ENCODE measurements at places on chromosomes 16 and 17.

GRCh38 chr16:17027488-17028129 is 443.2 kb downstream of the XYLT1 start:
- no peak for DNase-seq

DNA sequence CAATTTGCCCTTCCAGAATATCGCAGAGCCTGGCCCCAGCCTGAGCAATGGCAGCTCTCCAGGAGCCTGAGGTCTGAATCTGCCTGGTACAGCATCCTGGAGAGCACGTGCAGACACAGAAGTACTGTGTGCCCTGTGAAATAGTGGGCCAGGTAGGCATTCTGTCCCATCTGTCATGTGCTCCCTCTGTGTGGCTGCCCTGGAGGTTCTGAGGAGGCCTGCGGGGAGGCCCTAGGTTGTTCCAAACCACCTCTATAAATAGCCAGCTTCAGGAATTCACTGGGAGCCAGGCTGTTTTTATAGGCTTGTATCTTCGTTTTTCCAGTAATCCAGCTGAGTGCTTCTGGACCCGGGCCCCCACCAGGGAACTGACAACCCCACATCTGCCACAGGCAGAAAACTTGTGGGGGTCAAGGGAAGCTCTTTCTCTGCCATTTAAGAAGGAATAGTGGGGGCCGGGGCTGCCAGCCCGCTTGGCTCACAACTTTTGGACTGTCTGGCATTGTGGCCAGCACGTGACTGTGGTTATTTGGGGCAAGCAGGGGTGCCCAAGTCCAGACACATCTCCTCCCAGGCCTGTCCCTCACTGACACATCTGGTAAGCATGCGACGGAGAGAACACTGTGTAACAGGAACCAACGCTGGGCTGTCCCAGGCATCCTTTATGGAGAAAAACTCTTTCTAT is 356.3 kb upstream of the TNRC6C start:
- no peak for DNase-seq

GRCh38 chr17:73151916-73152632 is 12.7 kb upstream of the SSTR2 start:
- no peak for DNase-seq

DNA sequence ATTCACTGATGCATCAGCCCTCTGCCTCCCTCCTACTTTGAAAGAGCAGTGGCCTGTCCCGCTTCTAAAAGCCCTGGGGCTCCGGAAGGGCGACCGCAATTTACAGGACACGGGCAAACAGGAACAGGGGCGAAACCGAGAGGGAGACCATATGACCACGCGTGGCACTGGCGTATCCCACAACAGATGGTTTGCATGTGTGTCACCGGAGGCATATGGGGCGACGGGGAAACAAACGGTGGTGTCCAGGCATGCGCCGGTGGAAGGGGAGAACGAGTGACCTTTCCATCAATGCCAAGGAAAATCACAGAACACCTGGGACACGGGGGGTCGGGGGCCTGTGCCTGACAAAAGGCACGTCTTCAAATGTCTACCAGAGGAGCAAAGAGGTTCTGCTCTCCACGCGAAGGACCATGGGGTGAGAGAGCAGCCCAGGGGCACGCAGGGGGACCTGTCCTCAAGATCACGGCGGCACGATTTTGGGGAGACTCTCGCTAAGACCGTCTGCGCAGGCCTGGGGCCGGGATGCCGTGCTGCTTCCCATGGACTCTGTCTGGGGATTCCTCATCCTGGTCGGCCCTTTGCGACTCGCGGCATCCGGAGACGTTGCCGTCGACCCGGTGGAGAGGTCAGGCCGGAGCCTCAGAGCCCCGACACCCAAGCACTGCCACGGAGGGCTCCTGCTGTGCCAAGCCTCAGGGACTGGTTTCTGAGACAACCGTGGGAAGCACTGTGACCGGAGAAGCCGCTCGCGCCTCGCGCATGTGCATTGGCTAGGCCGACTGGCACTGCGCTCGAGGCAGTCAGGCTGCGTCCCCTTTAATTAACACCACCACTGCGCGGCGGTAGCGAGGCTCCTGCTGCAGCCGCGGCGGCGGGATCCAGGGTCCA is 12.8 kb upstream of the KCNJ18 start:
- no peak for DNase-seq

- peak; percentile 93 for DNase-seq
Measured at GRCh38 chr17:3639981-3640596, 3.5 kb downstream of the CTNS start.

GRCh38 chr16:24036614-24037013 is 200.8 kb downstream of the PRKCB start:
- peak; percentile 58 for DNase-seq

GRCh38 chr17:49707246-49707607 is 537 bp downstream of the SLC35B1 start:
- DNase-seq = peak; percentile 32

- DNase-seq = no peak
Measured at GRCh38 chr17:57567251-57567650, 177.8 kb downstream of the CCDC182 start.

DNA sequence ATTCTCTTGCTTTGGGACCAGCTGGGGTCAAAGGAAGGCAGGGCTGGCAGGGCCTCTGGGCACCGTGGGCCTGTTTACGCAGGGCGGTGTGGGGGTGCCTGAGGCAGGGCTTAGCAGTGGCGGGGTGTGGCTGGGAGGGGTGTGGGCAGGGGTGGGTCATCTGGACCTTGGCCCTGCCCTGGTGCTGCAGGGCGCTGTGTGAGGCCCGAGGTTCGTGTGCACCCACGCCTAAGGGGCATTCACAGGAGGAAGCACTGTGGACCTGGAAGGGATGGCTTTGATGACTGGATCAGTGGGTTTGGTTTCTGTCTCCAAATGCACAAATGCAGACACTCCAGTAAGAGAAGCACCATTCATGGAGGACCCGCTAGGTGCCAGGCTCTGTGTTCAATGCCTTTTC is 37.3 kb downstream of the BCO1 start:
- DNase-seq = no peak

- peak; percentile 77 for DNase-seq
Measured at GRCh38 chr17:58153046-58153445, 4.9 kb downstream of the OR4D1 start.

GRCh38 chr16:86011532-86011931 is 112.6 kb downstream of the IRF8 start:
- DNase-seq = no peak

- no peak for DNase-seq
Measured at GRCh38 chr16:18948372-18949020, 22.3 kb upstream of the SMG1 start.

DNA sequence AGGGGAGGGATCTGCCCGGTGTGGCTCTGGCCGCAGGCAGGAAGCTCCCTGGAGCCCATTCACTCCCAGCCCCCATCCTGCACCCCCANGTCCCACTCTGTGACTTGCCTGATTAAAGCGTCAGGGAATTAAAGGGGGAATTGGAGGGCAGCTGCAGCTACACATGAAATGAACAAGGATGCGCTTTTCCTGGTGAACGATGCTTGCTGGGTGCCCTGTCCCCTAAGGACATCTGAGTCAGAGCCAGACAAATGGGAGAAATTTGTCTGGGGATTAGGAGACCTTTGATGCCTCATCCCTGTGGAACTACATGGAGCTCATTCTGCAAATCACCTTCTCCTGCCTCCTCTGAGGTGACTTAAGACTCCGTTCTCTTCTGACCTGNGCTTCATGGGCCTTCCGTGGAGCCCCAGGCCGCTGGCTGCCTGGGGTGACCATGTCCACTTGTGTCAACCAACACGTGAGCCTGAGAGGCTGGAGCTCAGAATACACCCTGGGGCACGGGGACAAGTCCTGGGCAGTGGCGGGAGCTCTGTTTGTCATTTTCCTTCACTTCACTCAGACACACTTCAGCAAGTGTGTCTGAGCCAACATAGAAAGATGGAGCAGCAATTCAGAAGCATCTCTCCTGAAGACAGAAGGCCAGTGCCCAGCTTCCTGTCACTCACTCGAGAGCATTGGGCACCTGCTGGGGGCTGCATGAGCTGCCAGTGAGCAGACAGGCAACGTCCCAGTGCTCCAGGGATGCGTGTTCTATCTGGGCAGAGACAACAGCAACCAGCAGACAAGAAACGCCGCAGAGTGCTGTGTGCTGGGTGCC is 54.1 kb downstream of the METRNL start:
- no peak for DNase-seq

- DNase-seq = peak; percentile 36
Measured at GRCh38 chr16:31253642-31254045, 6.1 kb upstream of the ITGAM start.

GRCh38 chr16:732332-732731 is 5.4 kb downstream of the HAGHL start:
- DNase-seq = no peak

DNA sequence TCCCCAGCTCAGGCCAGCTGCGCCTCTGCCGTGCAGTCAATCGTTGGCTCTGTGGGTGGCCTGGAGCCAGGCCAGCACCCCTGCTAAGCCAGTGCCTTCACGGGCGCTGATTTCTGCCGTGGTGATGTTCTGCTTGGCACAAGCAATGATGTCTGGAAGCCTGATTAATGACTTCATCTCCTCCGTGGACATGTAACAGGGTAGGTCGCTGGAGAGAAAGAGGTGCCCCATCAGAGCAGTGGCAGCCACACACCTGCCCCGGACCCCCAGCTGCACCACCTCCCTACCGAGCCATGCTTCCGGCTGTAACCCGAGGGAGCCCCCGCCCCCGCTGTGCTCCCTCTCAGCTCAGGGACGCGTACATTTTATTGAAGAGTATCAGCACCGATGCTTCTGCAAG is 1.9 kb downstream of the ARL16 start:
- no peak for DNase-seq

DNA sequence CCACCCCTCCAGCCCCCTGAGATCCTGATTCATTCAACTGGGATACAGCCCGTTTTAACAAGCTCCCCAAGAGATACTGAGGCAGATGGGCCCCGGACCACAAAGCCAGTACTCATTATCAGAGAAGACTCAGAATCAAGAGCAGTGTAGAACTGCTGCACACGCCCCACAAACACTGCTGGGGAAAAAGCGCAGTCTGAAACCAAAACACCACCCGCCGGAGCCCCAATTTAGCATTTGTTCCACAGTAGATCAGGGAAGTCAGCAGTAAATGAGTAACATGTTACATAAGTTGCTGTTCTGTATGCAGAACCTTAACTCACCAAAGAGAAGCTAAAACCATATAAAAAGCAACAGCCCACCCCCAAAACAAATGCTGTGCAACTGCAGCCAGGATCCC is 123.6 kb downstream of the CDYL2 start:
- no peak for DNase-seq

DNA sequence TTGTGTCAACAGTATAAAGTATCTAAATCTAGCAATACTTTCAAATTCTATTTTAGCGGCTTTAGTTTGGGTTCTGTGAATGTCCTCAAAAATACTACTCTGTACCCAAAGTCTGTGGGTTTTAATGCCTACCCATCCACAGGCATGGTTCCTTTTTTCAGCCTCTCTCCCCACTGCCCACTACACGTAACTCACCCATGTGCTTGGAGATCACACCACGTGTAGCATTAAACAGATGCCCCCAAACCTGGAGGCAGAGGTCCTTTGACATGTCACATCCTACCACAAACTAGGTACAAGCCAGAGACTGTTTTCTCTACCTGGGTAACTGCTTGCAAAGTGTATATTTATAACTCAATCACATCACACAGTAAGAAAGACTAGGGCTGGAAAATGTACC is 5.4 kb downstream of the DYNC1LI2 start:
- DNase-seq = no peak

- DNase-seq = peak; percentile 83
Measured at GRCh38 chr16:27179500-27180072, 23.7 kb upstream of the KDM8 start.

All from hematopoietic multipotent progenitor cell treated with erythropoietin and hydrocortisone succinate and interleukin-3 and kit ligand, for 8 days (in vitro differentiated cells).